ENCODE measurements at places on chromosomes 2 and 18.
A peak's percentile ranks its signal among the peaks of the same experiment; 100 is the strongest.

DNA sequence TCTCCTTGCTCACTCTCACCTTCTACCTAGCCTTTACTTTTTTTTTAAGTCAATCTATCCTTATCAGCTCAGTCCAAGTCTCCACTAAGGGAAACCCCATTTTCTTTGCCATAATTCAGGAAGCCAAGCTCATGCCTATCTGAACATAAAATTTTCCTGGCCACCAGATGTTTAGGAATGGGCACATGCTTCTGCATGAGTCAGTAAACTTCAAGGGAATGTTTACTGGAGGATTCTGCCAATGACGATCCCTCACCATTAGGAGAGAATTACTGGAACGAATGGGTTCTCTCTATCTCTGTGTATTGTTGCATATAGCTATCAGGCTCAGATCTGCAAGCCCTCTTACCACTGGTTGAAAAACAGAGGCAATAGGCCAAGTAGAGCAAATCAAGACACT is 731.7 kb upstream of the ZNF804A start:
- DNase-seq: no peak

DNA sequence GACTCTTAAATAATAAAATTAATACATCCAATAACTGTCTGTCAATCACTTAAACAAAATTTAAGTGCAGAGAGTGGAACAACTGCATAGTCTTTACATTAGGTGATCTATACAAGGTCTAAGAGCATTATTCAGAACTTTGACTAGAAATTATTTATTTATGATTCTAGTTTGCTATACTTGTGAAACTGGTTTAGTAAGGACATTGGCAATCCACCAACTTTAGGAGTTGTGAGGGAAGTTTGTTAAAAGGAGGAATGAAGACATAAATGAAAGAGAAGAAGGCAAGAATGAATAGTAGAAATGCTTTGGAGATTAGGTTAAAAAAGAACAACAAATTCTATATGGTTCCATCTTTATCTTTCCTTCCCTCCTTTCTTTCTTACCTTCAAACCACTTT is 217.5 kb downstream of the GPD2 start:
- DNase-seq: no peak

DNA sequence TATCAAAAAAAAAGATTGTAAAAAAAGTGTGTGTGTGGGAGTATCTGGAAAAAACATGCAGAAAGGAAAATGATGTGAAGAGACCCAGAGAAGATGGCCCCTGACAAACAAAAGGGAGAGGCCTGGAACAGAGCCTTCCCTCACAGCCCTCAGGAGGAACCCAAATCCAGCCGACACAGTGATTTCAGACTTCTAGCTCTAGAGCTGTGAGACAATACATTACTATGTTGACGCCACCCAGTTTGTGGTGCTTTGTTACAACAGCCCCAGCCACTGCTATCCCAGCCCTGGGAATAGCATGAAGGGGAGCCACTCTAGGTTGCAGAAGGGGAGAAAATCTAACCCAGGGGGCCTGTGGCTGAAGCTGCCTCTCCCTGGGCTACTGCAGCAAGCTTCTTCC is 59.0 kb upstream of the ZBTB7C start:
- no peak for DNase-seq

- no peak for DNase-seq
Observed at GRCh38 chr2:26001743-26002351, 19.6 kb upstream of the KIF3C start.

GRCh38 chr18:56443166-56443907 is 195.1 kb downstream of the TXNL1 start:
- no peak for DNase-seq

DNA sequence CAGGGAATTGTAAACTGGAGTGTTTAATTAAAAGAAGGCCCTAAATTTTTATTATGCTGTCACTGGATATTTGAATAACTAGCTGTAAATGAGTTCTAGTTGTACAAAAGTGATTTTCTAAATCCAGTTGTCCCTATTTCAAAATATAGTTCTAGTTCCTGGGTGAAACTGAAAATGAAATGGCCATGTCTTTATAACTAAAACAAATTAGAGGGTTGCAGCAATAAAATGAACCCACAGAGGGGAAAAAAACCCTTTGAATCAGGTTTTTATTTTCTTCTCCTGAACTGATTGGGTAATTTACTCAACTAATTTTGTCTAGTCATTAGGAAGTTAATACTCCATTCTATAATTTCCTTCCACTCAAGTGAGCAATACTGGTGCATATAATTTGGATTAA is 55.6 kb upstream of the MAP4K3 start:
- DNase-seq: no peak

DNA sequence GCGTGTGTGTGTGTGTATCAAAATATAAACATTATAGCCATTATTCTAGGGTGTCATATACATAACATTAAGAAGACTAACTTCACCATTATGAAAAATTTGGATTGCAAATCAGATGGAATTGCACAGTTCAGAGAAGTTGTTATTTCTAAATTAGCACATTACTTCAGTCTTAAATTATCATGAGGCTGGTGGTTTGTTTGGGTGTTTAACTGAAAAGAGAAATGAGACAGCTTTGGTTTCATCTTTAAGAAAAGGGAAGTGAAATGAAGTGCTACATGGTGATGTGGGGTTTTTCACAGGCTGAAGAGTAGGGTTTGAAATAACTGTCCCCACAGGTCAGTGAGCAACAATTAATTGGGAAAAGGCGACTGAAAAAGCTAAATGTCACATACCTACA is 161.2 kb upstream of the XIRP2 start:
- DNase-seq: no peak

- DNase-seq: no peak
Observed at GRCh38 chr2:38934742-38935141, 45.1 kb downstream of the ARHGEF33 start.

DNA sequence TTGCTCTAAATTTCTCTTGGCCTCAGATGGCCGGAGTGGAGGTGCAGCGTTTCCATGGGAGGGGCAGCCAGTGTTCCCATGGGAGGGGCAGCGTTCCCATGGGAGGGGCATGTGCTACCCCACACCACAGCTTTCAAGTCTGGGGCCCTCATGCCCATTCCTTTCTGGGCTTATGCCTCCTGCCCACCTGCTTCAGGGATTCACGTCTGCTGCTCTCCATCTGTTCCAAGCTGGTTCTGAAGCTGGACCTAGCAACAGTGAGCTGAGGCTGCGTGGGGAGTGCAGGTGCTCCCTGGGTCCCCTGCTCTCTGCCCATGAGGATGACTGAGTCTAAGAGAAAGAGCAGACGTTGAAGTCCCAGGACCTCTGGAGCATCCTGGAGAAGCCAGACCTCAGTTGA is 243.1 kb upstream of the PXDN start:
- no peak for DNase-seq

DNA sequence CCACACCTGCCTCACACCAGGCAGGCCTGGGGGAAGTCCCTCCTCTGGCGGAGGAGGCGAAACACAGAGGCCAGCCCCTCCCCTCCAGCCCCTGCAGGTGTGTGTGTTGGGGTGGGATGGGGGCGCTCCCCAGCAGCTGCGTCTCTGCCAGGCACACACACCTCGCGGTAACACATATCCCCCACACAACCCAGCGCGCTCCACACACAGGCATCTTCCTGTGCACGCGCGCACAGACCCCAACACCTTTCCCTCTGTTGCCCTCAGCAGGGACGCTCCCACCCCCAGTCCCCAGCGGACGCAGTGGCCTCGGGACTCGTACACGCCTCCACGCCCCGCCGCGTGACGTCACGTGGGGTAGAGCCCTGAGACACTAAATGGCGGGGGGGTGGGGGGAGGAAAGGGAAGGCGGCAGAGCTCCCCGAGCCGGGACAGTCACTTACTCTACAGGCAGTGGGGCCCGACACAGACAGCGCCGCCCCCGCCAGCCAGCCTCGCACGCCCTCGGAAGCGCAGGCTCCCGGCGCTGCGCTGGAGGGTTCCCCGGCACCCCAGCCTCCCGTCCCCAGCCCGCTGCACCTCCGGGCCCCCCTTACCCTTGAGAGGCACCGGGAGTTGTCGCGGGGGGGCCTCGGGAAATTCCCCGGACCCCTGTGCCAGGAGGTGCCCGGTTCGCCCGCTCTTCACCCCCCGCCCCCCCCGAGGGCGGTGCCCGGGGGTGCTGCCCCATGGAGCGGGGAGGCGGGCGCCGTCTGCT is at the start of gene WNT10A:
Gene WNT10A, plus strand, starts transcription at position 751 of the 757 bp plus-strand sequence. CDS start 144 bp downstream, outside the sequence.
- DNase-seq: no peak

- no peak for DNase-seq
Observed at GRCh38 chr2:200735061-200735460, 76.6 kb upstream of the BZW1 start.

DNA sequence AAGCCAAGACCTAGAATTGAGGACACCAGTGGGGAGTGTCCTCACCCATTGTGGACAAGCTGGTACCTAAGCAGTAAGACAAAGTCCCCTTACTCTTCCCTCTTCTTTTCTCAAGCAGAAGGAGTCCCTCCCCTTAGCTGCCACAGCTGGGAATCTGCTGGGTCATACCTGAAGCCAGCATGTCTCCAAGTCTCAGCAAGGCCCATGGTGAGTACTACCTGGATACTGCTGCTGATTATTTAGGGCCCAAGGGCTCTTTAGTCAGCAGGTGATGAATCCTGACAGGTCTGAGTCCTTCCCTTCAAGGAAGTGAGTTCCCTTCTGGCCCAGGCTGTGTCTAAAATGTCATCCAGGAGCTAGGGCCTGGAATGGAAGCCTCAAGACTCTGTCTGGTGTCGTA is 198.6 kb upstream of the STK17B start:
- DNase-seq: no peak

DNA sequence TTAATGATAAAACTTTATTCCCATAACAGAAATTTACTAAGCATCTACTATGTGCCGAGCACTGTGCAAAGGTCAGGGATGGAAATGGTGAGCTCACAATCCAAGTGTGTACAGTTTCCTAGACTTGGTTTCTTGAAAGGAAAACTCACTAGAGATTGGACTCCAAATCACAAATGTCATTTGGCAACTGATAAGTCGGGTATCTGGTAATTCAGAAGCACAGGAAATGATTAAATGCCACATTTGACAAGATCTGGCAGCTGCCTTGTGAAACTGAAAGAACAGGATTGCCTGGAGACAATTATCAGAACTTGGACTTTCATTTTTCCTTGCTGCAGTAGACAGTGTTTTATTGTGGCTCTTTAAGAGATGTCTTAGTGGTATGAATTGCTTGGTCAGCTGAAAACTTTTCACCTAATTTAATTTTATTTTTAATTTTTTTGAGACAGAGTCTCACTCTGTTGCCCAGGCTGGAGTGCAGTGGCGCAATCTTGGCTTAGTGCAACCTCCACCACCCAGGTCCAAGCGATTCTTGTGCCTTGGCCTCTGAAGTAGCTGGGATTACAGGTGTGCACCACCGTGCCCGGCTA is 19.2 kb downstream of the ITGA6 start:
- DNase-seq: no peak

- DNase-seq: peak; percentile 82
Observed at GRCh38 chr2:209495855-209496585, 72.2 kb downstream of the MAP2 start.

- no peak for DNase-seq
Observed at GRCh38 chr18:49185623-49186022, 234.9 kb upstream of the SMAD7 start.

GRCh38 chr2:109422071-109422757 is 191.6 kb downstream of the SEPTIN10 start:
- DNase-seq: no peak

GRCh38 chr2:113672326-113672932 is 45.4 kb downstream of the RABL2A start:
- no peak for DNase-seq

GRCh38 chr18:44786688-44787087 is 106.0 kb downstream of the SETBP1 start:
- no peak for DNase-seq

DNA sequence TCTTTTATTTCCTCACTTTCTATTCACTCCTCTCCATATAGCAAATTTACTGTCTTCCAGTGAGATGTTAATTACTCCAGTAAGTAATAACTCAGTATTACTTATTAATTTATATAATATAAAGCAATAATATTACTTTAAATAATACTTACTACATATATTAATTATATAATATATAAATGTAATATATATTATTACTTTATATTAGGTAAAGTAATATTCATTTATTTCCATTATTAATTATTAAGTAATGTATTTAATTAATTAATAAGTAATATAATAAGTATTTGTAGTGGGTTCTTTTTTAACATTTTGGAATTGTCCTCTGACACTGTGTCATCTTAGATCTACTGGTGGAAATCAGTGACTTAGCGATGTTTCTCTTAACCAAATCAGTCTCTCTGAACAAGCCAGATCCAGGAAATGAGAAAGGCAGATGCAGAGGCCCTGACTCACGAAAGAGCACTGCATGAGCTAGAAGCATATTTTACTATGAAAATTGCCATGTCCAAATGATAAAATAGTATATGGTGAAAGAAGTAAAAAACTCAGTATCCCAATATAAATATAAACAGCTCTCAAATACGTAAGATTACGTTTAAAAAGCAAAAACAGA is 115.9 kb downstream of the DSEL start:
- DNase-seq: no peak

GRCh38 chr2:177724398-177725287 is 332.1 kb downstream of the AGPS start:
- DNase-seq: peak; percentile 9

DNA sequence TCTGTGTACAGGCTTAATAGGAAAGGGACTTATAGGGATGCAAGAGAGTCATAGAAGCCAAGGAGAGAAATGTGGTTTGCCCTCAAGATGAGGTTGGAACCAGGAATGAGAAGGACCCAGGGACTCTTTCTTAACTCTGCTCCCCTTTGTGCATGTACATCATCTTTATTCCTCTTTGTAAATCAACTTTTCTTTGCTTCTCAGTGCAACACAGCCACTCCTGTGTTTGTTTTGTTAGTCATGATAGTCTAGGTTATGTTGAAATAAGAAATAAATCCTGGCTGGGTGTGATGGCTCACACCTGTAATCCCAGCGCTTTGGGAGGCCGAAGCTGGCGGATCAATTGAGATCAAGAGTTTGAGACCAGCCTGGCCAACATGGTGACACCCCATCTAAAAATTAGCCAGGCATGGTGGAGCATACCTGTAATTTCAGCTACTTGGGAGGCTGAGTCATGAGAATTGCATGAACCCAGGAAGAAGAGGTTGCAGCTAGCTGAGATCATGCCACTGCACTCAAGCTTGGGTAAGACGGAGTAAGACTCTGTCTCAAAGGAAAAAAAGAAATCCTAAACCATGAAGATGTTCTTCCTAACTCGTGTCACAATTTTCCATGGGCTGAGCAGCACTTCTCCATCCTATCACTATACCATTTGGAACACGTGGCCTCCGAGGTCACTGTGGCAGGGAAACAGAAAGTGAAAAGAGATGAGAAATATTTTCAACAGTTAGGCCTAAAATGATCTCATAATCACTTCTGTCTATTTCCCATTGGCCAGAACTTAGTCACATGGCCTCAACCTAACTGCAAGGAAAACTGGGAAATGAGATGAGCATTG is 73.0 kb upstream of the TMEM17 start:
- DNase-seq: no peak

GRCh38 chr2:186806591-186806990 is 42.4 kb downstream of the ZSWIM2 start:
- no peak for DNase-seq

DNA sequence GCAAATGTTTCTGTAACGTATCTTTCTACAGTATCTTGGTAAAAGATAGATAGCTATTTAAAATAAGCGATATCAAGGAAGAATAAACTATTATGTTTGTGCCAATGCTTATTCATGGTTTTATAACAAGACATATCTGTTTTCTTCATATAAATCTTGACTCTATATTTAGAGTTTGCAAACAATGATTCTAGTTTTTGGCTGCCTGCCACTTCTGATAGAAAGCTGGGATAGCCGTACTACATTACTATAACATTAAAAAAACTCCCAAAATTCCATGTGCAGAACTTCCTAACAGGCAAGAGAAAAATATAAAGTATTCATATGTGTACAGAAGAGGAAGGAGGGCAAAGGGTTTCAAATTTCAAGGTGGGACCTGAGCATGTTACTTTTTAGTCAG is 985.0 kb downstream of the BCL11A start:
- no peak for DNase-seq
